ENCODE measurements at places on chromosomes 13 and 19.

DNA sequence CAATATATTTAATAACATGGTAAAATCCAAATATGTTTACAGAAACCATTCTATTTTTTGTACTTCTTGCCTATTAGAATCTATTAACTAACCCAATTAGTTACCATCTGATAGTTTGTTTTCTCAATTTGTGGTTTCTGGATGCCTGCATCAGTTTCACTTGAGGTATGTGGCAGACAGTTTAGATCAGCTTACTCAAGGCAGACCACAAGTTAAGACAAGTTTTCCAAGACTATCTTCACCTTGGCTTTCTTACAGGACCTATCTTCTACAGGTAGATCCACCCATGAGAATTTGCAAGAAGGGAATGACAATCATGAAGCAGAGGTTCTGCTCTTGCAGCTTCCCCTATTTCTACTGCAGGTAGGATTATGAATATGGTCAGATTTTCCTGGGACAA is 458.6 kb downstream of the DACH1 start:
- DNase-seq: no peak

DNA sequence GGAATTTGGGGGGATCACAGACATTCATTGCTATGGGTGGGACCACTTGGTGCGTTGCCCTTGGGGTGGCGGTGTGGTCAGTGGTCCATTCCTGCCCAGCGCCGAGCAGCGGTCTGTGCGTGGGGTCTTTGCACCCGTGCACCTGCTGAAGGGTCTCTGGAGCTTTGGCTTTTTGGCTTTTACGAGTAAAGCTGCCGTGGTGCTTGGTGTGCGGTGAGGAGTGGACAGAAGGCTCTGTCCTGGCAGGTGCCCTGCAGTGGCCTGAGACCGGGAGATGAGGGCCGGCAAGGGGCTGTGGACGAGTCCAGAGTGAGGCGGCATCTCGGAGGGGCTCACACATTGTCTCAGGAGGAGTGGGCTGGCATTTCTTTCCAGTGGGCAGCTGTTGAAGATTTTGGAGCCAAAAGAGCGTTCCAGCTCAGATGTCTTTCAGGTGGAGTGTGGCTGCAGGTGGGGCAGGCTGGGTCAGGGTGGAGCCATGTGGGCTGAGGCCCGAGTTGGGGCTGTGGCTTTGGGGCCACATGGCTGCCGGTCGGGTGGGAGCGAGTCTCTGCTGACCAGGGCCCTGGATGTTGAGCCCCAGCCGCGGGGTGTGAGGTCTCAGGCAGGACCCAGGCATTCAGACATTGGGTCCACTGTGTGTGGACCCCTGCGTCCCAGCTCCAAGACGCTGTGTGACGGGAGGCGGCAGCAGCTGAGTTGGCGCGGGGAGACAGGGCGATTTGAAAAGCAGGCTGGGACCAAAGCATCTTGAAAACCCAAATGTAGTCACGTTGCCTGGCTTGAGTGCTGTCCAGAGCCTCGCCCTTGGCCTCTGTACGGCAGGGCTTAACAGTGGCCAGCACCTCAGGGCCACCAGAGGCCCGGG is 11.7 kb downstream of the GNA11 start:
- DNase-seq: no peak

DNA sequence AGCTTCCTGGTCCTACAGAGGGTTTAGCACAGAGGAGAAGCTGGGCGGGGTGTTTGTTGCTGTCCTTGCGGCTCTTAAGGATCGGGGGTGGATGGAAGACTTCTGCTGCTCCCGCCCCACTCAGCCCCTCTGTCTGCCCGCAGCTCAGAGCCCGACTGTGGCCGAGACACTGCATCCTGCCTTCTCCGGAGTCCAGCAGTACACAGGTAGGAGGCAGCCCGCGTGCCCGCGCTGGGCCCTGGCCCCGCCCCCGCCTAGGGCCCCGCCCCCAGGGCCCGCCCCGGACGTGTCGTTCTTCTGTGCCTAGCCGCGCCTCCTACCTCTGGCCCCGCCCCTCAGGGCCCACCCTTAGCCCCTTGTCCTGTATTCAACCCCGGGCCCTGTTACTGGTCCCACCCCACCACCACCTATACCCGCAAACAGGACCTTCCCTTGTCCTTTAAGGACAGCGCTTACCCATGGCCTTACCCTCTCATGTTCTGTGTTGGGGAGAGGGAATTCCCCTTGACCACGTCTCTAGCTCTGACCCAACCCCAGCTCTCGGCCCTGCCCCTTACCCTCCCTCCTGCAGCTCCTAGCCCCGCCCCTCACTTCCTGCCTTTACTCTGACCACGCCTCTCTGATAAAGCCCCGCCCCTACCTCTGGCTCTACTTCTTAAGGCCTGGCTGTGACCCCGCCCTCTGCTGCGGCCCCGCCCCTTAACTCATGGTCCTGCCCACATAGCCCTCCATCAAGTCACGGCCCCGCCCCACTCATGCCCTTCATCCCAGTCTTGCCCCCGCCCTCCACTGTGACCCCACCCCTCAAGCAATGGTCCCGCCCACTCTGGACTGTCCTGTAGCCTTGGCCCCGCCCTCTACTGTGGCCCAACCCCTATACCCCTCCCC is 60.5 kb downstream of the CELF5 start:
- DNase-seq: no peak

GRCh38 chr19:15337202-15337601 is 4.9 kb upstream of the BRD4 start:
- no peak for DNase-seq

GRCh38 chr19:8905342-8905741 is 73.2 kb downstream of the MBD3L1 start:
- DNase-seq: no peak

DNA sequence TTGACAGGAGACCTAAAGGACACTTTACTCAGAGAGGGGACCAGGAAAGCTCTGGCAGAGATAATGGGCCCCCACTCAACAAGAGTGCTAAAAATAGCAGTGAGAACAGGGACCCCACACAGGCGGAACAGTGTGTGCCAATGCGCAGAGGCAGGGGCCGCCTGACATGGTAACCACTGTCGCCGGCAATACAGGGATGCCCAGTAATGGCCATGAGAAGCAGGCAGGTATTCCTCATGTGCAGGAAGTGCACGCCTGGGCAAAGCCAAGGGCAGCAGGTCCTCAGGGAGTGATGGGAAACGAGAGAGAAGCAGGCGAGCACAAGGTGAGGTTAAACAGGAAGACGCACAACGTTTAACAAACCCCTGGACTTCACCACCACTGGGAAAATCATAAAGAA is 757.1 kb downstream of the LIG4 start:
- DNase-seq: no peak

DNA sequence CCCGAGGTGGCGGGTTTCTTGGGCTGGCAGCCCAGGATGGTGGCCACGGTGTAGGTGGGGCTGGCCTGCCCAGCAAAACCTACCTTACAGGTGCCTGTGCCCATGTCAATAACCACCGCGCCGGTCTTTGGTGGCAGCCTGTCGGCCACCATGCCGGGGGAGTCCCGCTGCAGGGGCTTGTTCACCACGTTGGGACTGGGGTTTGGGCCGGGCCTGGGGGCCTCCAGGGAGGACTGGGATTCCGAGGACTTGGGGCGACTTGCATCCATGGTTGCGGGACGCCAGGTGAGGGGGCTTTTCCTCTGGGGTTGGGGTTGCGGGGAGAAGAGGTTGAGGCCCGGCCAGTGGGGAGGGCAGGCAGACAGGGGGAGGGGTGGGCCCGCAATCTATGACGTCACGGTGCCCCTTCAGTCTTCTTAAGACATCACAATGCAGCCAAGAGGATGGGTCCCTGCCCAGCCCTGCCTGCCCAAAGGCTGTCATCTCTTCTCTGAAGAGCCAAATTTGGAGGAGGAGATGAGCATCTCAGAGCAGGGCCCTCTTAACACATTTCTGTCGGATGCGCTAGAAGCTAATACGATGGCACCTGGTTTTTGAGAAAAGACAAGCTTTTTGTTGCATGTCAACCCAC is at the start of gene ACTL9:
ACTL9 (minus strand) TSS at position 363 of the 631 bp plus-strand sequence; CDS start at position 269, 94 bp downstream.
- no peak for DNase-seq

GRCh38 chr13:93244918-93245280 is 18.3 kb downstream of the GPC6 start:
- no peak for DNase-seq

- no peak for DNase-seq
Observed at GRCh38 chr13:70189981-70190380, 81.7 kb upstream of the KLHL1 start.

GRCh38 chr19:2722541-2723344 is 1.6 kb upstream of the DIRAS1 start:
- DNase-seq: no peak

DNA sequence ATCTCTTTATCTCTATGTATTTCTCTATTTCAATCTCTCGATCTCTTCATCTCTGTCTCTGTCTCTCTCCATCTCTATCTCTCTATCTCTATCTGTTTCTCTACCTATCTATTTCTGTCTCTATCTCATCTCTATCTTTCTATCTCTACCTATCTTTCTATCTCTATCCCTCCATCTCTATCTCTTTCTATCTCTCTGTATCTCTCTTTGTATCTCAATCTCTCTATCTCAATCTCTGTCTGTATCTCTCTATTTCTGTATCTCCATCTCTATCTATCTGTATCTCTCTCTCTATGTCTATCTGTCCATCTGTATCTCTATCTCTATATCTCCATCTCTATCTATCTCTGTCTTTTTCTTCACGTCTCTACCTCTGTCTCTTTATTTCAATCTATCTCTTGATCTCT is 25.2 kb downstream of the TNFSF9 start:
- DNase-seq: no peak

GRCh38 chr13:112891477-112892401 is 77.3 kb upstream of the MCF2L start:
- no peak for DNase-seq

DNA sequence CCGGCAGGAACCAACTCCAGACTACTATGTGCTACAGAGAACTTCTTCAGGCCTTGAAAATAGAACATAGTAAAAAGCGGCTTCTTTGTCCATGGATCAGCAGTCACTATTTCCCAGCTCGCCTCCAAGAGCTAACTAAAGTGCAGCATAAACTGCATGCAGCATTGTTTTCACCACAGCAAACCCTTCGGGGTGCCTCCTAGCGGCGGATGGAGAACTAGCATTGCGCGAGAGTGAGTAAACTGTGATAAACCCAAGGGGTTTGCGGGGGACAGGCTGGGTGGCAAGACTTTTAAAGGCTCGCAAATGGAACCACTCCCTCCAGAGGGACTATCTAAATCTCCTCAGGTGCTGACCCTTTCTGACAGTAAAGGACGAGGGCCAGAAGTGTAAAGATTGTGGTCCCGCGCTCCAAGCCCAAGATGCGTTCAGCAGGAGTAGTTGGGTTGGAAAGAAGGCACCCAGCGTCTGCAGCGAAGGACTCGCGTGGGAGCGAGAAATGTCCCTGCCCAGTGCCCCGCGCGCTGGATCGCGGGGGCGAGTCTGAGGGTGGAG is 21.5 kb upstream of the SGCG start:
- DNase-seq: peak; percentile 8

GRCh38 chr13:59701261-59701660 is 462.5 kb downstream of the DIAPH3 start:
- DNase-seq: no peak

GRCh38 chr13:51122868-51123566 is 11.9 kb upstream of the C13orf42 start:
- no peak for DNase-seq

- DNase-seq: peak; percentile 85
Observed at GRCh38 chr13:97307882-97308624, 85.9 kb downstream of the MBNL2 start.

GRCh38 chr19:29670255-29670654 is 5.0 kb downstream of the PLEKHF1 start:
- DNase-seq: no peak

DNA sequence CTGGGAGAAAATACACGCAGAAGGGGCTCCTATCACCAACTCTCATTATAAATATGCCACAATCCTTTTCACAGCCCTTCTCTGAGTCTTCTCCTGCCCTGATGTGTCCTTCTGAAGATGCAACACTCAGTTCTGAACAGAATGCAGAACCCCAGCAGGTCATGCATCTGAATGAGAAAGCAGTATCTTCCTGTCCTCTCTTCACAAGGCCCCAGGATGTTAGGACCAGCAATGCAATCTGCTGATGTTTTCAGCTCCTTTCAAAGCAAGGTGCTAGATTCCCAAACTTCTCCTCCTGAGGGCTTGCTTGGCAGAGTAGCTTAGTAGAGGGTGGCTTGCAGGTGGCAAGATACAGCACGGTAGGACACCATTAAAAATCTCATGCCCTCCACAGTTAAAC is 22.3 kb upstream of the DOCK9 start:
- DNase-seq: no peak

GRCh38 chr19:7868671-7869452 is 5.3 kb downstream of the PRR36 start:
- no peak for DNase-seq

- DNase-seq: peak; percentile 68
Observed at GRCh38 chr13:29436291-29436690, 159.2 kb downstream of the SLC7A1 start.

DNA sequence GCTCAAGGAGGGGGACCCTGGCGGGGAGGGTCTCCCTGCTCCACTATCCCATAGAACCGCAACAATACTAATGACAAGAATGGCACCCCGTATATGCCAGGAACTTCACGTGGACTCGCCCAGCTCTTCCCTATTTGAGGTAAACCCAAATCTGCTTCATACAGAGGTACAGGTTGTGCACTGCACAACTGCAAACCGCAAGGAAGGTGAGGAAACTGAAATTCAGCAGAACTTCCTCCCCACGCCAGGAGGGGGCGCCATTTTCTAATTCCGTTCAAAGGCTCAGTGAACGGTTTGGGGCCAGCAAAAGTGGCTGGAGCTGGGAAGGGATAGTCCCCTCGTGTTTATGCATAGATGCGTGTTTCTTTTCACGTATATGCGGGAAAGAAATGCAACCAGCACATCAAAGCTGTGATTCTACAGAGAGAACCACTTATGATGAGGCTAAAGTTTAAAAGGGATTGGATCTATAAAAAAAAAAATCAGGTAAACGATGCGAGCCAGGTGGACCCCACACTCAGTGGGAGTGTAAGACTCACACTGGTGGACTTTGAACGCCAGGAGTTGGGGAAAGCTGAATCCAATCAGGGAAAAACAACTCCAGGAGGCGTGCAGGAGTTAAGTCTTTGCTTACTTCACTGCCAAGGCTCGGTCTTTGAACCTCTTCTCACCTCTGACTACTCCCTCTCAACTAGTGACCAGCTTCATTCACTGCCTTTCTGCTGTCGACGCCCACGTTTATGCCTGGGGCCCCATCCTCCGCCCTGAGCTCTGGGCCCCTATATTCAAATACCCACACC is 20.3 kb downstream of the C19orf81 start:
- DNase-seq: no peak

DNA sequence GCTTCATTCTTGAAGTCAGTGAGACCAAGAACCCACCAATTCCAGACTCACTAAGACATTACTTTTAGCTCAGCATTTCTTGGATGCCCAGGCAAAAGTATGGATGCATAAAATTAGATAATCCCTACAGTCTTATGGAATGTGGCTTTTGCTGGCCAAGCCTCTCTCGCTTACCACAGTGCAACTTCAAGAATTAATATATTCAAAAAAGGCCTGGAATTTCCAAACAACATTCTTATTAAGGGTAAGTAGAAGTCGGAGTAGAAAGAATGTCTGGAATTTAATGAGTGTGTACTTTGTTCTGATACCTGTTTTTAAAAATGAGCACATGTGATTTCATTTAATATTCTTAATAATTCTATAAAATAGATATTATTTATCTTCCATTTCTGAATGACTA is 302.4 kb upstream of the TMTC4 start:
- DNase-seq: no peak
